Metanephros (tissue), 2 donors: ENCODE measurements at places on chromosomes 6 and 20. TPM values are rescaled to one million over a fixed set of nuclear protein-coding genes. Genes with fewer than 3 reads are reported as not detected.

Gene TINAG
- 17.2 TPM for total RNA-seq

Gene DPM1
- total RNA-seq: 42.2 TPM

Gene C20orf141
- not detected for total RNA-seq

Gene LINC00237
- total RNA-seq: not detected

Gene OXT
- total RNA-seq: not detected

Gene MUC21
- total RNA-seq: not detected

Gene RBPJL
- total RNA-seq: not detected

Gene TREM2
- 0.99 TPM for total RNA-seq

Gene APOM
- 24.0 TPM for total RNA-seq

Gene EPPIN
- total RNA-seq: not detected

Gene SLC35F1
- 5.5 TPM for total RNA-seq

Gene HINT3
- total RNA-seq: 33.9 TPM

Gene DDX43
- total RNA-seq: 0.12 TPM

Gene MRAP2
- 4.7 TPM for total RNA-seq

Gene PBX2
- 86.2 TPM for total RNA-seq

Gene KCNQ2
- 5.2 TPM for total RNA-seq

Gene ARFGEF2
- total RNA-seq: 32.9 TPM

Gene DLK2
- total RNA-seq: 1.3 TPM

Gene ZKSCAN3
- total RNA-seq: 8.6 TPM

Gene STMND1
- total RNA-seq: not detected

Gene CLPSL2
- total RNA-seq: not detected
